ENCODE measurements at places on chromosomes 6 and 20.

- no peak for DNase-seq
Observed at GRCh38 chr6:71603021-71603420, 283.3 kb upstream of the RIMS1 start.

GRCh38 chr6:91438570-91438969, 851.7 kb upstream of the MAP3K7 start:
- no peak for DNase-seq

- no peak for DNase-seq
Observed at GRCh38 chr6:85008296-85009009, 244.1 kb upstream of the TBX18 start.

DNA sequence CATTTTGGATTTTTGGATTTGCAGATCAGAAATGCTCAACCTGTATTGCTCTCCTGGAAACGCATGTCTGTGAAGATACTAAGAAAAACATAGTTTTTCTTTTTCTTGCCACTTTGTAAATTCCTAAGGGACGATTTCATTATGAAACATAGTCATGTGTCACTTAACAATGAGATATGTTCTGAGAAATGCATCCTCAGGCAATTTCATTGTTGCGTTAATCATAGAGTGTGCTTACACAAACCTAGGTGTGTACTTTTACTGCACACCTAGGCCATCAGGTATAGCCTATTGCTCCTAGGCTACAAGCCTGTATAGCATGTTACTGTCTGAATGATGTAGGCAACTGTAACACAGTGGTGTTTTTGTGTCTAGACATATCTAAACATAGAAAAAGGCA, 13.4 kb upstream of the THEMIS start:
- DNase-seq = no peak

- DNase-seq = no peak
Observed at GRCh38 chr6:132322398-132322797, 78.9 kb downstream of the MOXD1 start.

GRCh38 chr6:55137929-55138693, 36.2 kb upstream of the HCRTR2 start:
- DNase-seq = no peak
